ENCODE measurements at places on chromosomes 5 and 9.

DNA sequence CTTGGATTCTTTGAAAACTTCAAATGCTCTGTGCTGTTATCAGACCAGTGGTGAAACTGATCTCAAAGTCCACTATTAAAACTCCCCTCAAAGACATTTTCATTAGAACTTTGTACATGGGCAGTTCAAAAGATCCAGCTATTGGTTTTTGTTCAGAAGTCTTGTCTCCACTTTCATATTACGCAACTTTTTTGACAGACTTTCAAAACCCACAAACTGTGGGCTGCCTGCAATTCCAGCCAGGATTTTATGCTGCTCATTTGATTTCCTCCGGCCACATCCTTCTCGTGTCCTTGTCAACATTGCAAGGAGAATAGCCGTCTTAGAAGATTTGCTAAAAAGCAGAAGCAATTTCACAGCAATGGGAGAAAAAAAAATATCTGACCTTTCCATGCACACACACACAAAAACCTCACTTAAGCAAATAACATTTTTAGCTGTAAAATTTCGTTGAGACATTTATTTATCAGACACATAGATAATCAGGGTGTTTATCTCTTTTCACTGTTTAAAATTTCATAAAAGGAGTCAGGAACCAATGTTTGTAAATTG lies 1990.5 kb downstream of the MAT2B start:
- DNase-seq: no peak

DNA sequence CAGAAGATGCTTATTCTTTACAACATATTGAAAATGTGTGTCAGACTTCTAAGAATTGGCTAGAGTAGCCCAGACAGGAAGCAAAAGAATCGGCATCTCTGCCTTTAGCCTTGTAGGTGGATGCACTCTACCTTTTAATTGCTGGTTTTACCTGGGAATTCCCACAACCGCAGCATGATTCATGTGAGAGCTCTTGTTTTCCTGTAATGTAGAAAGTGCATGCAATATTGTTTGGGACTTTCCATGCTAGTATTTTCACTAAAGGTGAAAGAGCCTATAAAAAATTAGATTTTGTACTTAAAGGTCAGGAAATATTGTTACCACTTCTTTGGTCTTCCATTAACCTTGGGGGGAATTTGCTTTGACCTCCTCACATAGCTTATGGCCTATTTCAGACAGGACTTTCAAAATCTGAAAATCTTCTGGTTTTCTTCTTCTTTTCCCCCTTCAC lies 89.8 kb downstream of the NTRK2 start:
- DNase-seq: no peak

DNA sequence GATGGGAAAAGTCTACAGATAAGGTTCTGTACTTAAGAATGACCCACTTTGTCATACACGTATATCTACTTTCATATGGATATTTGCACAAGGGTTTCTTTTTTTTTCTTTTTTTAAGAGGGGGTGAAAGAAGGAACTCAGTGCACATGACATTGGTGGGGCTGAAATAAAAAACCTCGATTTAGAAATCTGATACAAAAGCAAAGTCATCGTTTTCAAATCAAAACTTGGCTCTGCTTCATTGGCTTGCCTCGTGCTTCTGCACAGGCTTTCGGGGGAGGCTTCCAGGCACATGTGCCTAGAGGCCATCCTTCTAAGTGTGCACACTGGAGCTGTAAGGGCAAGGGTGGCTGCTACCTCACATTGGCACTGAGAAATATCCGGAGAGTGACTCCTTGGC lies 31.1 kb downstream of the PTTG1 start:
- DNase-seq: no peak

DNA sequence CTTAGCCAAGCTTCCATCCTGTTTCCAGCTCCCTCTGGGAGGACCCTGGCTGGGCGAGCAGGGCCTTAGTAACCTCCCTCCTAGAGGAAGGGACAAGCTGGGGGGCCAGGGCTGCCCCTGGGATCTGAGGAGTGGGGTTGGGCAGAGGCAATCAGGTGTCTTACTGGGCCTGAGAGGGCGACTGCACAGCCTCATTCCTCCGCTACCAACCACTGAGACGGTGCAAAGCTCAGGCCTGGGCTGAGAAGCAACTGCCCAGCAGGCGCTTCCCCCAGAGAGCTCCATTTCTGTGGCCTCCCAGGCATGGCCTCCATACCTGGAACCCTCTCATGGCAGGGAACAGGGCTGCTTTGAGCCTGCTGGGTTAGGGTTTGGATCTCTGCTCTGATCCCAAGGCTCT lies 18.8 kb upstream of the GFPT2 start:
- no peak for DNase-seq

DNA sequence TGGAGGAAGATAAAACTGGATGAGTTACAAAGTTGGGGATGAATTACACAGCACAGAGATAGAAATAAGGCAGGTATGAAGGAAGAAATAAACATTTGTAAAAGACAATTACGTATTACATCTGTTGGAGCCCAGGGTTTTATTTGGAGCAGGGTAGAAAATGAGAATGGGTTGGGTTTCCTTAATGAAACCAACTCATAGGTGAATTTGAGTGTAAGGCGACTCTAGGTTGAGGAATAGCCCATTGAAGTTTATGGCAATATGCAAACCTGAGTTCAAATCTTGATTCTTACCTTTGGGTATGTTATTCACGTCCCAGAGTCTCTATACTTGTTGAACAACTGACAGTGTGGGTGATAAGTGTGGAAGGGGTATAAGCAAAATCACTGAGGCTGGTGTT lies 422.3 kb upstream of the WWC1 start:
- DNase-seq: no peak

DNA sequence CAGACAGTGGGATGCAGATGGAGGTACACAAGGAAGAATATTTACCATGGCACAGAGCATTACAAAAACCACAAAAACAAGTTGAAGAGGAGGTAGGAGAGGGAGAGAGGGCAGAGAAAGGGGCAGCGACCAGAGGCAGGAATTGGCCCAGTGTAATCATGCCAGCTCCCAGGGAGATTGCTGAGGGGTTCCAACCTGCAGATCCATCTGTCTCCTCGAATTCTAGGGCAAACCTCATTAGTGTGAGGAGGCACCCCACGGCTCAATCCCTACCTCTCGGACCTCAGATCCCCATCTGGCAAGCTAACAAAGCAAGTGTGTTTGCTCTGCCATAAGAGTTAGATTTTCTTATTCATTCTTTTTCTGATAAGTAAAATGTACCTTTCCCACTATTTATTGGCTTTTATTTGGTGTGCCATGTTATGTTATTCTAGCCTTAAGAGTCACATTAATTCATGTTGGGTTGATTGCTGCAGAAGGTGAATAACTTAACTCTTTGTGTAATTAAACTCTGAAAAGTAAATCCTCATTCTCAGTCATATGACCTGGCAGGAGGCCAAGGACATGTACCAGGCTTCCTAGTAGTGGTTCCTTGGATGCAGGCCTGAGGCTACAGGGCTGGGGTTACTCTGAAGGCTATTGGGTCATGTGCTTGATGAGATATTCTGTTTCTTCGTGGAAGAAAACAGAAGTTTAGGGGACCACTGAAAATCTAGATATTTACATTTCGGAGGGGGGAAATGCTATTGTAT lies 315.2 kb upstream of the ATP10B start:
- DNase-seq: no peak

GRCh38 chr9:82369251-82369945 lies 380.8 kb downstream of the SPATA31D1 start:
- no peak for DNase-seq

All from left forelimb (tissue), 1 donor.